Hippocampal formation (tissue), 2 donors: ENCODE measurements at places on chromosomes 3 and 15.

- no peak for DNase-seq
Observed at GRCh38 chr15:93348711-93349545, 259.9 kb upstream of the RGMA start.

GRCh38 chr3:69082805-69083204 is 1.9 kb upstream of the ARL6IP5 start:
- DNase-seq, result peak; percentile 27

DNA sequence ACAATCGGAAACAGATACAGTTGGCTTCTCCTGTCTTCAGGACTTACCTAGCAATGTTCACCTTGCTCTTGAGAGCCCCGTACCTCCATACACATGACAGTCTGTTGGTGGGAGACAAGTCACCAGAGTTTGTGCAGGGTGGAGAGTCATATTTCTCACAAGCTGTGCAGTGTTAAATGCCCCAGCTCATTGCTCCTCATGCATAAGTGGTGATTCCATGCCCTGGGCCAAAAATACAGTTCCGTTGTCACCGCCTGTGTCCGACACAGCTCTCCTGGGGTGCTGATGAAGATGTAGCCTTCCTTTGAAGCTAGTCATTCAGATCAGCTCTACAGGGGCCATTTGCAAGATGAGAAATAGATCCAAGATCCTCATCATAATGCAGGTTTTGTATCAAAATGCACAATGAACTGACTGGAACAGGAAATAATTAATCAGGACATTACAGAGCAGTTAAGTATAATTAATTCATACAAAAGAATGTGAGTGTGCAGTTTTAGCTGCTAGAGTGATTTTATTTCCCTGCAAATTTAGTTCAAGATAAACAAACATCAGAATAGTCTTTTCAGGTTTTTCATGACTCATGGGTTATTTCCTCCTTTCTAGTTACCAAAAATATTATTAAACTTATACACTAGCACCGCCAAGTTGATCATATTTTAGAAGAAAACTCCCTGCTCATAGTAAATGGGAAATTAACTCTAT is 66.5 kb downstream of the CD47 start:
- no peak for DNase-seq

DNA sequence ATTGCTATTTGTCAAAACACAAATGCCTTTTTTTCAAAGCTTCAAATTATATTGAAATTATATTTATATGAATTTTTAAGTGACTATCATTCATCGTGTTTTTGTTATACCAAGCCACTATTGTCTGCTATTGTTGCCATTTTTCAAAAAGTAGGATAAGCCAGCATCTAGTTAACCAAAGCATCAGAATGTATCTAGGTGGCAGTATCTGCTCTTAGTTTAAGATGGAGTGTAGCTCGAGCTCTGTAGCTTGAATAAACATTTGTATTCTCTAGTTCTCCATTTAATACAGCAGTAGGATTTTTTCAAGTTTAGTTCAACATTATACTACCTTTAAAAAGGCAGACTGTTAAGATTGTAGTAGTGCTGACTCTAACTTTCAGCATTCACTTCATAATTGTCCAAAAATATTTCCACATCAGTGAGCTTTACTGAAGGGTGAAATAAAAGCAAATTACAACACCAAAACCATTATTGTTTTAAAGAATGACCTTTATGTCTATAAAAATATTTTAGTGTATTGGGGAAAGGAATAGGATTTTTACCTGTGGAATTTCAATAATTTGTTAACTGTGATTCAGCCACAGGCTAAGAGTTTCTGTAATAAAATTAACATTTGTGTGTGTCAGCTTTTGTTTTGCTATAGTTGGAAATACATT is 19.6 kb upstream of the C15orf61 start:
- DNase-seq, result no peak

DNA sequence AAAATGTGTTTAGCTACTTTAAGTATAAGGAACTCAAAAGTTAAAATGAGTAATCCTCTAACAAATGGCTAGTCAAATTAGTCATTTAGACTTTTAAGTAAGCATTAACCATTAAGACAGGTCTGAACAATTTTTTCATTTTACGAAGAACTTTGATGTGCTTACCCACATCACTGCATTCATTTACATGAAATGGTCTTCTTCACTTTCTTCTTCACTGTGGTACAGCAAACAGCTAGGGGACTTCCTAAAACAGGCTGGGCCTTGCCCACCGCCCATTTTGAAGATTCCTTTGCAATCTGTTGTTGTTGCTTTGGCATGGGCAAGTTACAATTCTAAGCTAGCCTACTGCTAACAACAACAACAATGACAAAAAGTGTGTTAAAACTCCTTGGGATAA is 67.4 kb downstream of the CBLB start:
- no peak for DNase-seq

DNA sequence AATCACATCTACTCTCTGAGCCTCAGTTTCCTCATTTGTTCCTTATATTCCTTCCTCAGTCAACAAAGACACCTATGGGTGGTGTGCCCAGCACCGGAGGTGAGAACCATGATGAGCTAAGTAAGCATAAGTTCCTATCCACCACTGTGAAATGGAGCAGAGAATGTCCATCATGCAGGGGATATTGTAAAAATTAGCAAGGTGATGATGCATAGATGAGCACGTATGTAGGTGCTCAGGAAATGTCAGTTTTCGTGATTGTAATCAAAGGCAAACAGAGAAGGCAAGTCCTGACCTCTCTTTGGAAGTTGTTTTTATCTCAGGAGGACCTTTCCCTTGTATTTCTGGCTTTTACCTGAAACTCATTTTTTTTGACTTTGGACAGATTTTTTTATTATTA is 165.4 kb downstream of the GHSR start:
- DNase-seq, result no peak

DNA sequence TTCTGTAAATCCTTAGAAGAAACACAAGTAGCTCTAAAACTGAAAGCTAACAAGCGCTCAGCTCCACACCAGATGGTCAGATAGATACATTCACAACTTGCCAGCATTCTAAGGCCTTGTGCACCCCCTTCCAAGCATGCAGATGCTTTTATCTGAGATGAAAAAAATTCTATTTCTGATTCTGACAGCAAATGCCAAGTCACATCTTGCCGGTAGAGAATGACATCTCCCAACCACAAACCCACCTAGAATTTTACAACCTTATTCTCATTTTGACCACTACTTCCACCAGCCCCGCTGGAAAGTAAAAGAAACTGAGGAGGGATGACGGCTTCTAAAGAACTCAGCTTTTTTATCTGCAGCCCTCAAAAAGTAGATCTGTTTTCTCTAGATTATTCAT is 57.7 kb downstream of the SUMF1 start:
- DNase-seq, result peak; percentile 17
